ENCODE measurements at places on chromosomes 7 and 10. TPM values are rescaled to one million over a fixed set of nuclear protein-coding genes. Genes with fewer than 3 reads are reported as not detected.

Gene KCNIP2
- 2.7 TPM for total RNA-seq

GRCh38 chr10:69662901-69663300 is 32.9 kb downstream of the FAM241B start:
- H3K27me3 ChIP-seq: peaks cover 6% of the 10 kb centered on the region
- no peak for DNase-seq
- H3K4me3 ChIP-seq: no peak overlapping the region
- no peaks in the 10 kb centered on the region for H3K4me1 ChIP-seq
- no peak overlapping the region for H3K27ac ChIP-seq
- no peaks in the 10 kb centered on the region for H3K36me3 ChIP-seq

DNA sequence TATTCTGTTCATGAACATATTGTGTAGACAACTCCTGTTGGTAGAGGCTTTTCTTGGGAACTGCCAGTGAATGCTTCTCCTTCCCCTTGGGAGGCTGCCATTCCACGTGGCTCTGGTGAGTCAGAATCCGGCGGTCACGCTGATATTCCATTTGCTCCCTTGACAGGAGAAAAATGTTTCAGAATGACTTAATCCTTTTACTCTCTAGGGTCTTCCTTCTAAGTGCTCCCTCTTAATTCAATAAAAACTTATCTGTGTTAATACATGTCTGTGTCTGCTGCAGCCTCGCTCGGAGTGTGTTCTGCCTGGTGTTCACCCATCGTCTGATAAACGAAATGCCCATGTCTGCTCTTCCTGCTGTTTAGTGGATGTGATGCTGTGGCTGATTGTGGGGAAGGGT is 278.6 kb downstream of the ARHGAP12 start:
- no peaks in the 10 kb centered on the region for H3K36me3 ChIP-seq
- no peak overlapping the region for H3K4me3 ChIP-seq
- H3K27ac ChIP-seq: no peak overlapping the region

DNA sequence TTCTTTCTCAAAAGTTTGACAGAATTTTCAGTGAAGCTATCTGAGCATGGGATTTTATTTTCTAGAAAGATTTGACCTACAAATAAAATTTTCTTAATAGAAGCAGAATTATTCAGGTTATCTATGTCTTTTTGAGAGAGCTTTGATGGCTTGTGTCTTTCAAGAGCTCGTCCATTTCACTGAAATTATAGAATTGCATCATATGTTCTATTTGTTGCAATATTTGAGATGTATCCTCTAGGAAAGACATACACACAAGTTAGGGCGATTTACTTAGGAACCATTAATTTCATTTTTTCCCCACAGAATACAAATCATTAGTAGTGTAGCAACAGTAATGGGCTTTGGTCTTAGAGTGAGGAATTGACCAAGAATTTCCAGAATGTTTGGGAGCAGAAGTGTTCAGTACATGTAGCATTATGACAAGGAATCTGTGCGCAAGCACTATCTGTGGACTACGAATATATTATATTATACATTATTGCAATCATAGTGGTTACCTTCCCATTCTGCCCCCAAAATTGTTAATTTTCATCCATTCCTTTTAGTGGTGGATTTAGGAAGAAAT is 12.8 kb upstream of the COL17A1 start:
- H3K27ac ChIP-seq: no peak overlapping the region
- H3K36me3 ChIP-seq: no peaks in the 10 kb centered on the region
- peaks cover 2% of the 10 kb centered on the region for H3K27me3 ChIP-seq
- peaks cover 12% of the 10 kb centered on the region for H3K4me1 ChIP-seq
- no peak for DNase-seq

Gene SLC13A1
- total RNA-seq: not detected

GRCh38 chr7:1512781-1513656 is 8.8 kb upstream of the INTS1 start:
- peak; percentile 75 for DNase-seq
- no peaks in the 10 kb centered on the region for H3K36me3 ChIP-seq
- peak overlapping the region; percentile 30 for H3K4me3 ChIP-seq

Gene CNPY1
- not detected for total RNA-seq

DNA sequence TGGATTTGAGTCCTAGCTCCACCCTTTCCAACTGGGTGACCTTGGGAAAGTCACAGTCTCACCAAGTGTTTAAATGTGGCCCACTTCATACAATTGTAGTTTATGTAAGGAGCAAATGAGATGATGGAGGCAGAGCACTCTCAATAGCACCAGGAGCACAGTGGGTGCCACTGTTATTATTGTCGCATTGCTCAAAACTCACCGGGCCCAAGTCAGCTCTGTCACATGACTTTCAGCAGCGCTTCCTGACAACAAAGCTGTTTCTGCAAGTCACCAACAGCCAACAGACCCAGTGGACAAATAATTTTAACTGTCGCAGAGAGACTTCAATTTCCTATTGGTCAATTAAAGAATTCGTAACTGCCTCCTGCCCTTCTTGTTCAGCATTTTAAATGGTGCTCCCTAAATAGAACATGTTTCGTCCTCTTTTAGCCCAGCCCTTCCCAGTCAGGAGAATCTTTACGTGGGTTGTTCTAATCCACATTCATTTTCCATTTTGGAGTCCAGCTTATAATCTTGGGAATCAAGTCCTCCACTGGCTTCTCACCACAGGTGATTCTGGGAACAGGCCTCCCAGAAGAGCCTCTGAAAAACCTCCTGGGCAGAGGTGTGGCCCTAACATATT is 415.6 kb upstream of the NPVF start:
- no peak for DNase-seq
- no peaks in the 10 kb centered on the region for H3K4me1 ChIP-seq
- H3K27ac ChIP-seq: no peak overlapping the region
- H3K36me3 ChIP-seq: no peaks in the 10 kb centered on the region
- no peaks in the 10 kb centered on the region for H3K27me3 ChIP-seq

- no peak overlapping the region for H3K27ac ChIP-seq
- H3K27me3 ChIP-seq: peaks cover 3% of the 10 kb centered on the region
- no peaks in the 10 kb centered on the region for H3K36me3 ChIP-seq
- DNase-seq: no peak
- H3K4me3 ChIP-seq: no peak overlapping the region
- H3K4me1 ChIP-seq: peaks cover 2% of the 10 kb centered on the region
Measured at GRCh38 chr7:35548291-35548690, 146.6 kb downstream of the HERPUD2 start.

Gene GSAP
- total RNA-seq: 1.1 TPM

Gene KMT2C
- total RNA-seq: 35.9 TPM

- H3K27me3 ChIP-seq: no peaks in the 10 kb centered on the region
- peak; percentile 60 for DNase-seq
- peak within 1 kb of the TSS; percentile 71 for H3K4me3 ChIP-seq
- peaks cover 26% of the 10 kb centered on the region for H3K36me3 ChIP-seq
- H3K27ac ChIP-seq: peak within 1 kb of the TSS; percentile 90
Measured at GRCh38 chr10:73110345-73110849, at the start of gene NUDT13. TSS of gene NUDT13 (plus strand) at chr10:73110455. CDS start at chr10:73114366, 3,911 bp downstream.

Gene ZNF467
- total RNA-seq: 0.25 TPM

- no peak overlapping the region for H3K27ac ChIP-seq
- H3K36me3 ChIP-seq: no peaks in the 10 kb centered on the region
- H3K4me1 ChIP-seq: no peaks in the 10 kb centered on the region
Measured at GRCh38 chr10:93598157-93598556, 2.9 kb downstream of the RBP4 start.

GRCh38 chr10:115402699-115403098 is 309.5 kb downstream of the ATRNL1 start:
- H3K4me3 ChIP-seq: no peak overlapping the region
- no peak overlapping the region for H3K27ac ChIP-seq
- H3K27me3 ChIP-seq: no peaks in the 10 kb centered on the region
- no peak for DNase-seq

- peaks cover 16% of the 10 kb centered on the region for H3K4me1 ChIP-seq
- H3K36me3 ChIP-seq: no peaks in the 10 kb centered on the region
- no peak overlapping the region for H3K27ac ChIP-seq
- peak overlapping the region; percentile 85 for H3K4me3 ChIP-seq
- DNase-seq: peak; percentile 38
Measured at GRCh38 chr10:97633921-97634320, 621 bp upstream of the MORN4 start.

Gene BEND7
- not detected for total RNA-seq
